Stimulated activated naive B cell treated with anti-CD40 and anti-IgM and Interleukin-4, amounts not matched to agents 10 μg/mL and 1 μg/mL and 100 μg/mL, for 72 hours (primary cell): ENCODE measurements at places on chromosomes 7 and 10.
A peak's percentile ranks its signal among the peaks of the same experiment; 100 is the strongest.

GRCh38 chr7:135169141-135169963, 1.2 kb downstream of the CYREN start:
- DNase-seq, result peak; percentile 56

- DNase-seq, result no peak
Observed at GRCh38 chr7:157210682-157211081, 72.0 kb downstream of the UBE3C start.

- no peak for DNase-seq
Observed at GRCh38 chr10:61063034-61063433, 119.0 kb upstream of the RHOBTB1 start.

- no peak for DNase-seq
Observed at GRCh38 chr10:104479906-104480593, 126.4 kb downstream of the CFAP58 start.

DNA sequence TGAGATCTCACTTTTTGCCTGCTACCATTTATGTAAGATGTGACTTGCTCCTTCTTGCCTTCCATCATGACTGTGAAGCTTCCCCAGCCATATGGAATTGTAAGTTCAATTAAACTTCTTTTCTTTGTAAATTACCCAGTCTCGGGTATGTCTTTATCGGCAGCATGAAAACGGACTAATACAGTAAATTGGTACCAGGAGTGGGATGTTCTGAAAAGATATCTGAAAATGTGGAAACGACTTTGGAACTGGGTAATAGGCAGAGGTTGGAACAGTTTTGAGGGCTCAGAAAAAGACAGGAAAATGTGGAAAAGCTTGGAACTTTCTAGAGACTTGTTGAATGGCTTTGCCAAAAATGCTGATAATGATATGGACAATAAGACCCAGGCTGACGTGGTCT, 10.6 kb upstream of the GARIN1A start:
- DNase-seq, result no peak
